Renal pelvis (tissue), 12 donors: ENCODE measurements at places on chromosomes 3 and 15. TPM values are rescaled to one million over a fixed set of nuclear protein-coding genes. Genes with fewer than 3 reads are reported as not detected.

The SLC22A14 gene
- 1.1 TPM for polyA plus RNA-seq

The PLOD2 gene
- polyA plus RNA-seq, result 126 TPM

The TM4SF18 gene
- 27.4 TPM for polyA plus RNA-seq

The NRROS gene
- 3.9 TPM for polyA plus RNA-seq

The PCSK6 gene
- polyA plus RNA-seq, result 10.1 TPM

The NECTIN3 gene
- 37.2 TPM for polyA plus RNA-seq

The ULK4 gene
- polyA plus RNA-seq, result 4.9 TPM

- no peak for DNase-seq
Observed at GRCh38 chr3:137026701-137027100, 68.9 kb downstream of the IL20RB start.

DNA sequence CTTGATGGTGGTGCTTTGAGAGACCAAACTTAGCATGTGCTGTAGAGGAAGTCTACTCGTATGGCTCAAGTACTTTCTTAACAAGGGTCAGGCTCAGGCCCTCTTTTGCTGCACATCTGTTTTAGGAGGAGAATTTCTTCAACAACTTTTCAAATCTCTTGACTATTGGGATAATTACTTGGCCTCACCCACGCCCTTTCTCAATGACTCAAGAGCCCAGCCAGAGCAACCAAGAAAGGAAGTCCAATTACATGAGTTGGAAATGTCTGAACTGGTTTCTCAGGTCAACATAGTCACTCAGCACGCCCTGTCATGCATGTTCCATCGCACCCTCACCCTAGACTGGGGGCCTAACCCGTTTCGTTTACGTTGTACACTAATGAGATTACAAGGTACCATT lies 44.8 kb upstream of the UMPS start:
- DNase-seq, result no peak

DNA sequence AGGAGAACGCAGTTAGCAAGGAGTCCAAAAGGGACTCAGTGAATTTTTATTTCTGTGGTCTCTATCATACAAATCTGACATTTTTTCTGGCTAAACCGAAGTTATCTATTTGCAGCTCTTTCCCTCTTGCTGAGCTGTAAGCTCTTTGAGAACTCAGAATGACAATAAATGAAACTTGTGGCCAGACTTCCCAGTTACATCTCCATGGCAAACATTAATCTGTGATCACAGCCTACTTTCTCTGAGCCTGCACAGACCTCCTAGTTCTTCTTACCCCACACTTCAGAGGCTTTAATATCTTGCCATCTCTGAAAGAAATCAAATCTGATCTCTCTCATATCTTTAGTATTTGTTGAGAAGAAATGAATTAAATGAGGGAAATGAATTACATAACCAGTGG lies 58.0 kb downstream of the PLD1 start:
- no peak for DNase-seq

DNA sequence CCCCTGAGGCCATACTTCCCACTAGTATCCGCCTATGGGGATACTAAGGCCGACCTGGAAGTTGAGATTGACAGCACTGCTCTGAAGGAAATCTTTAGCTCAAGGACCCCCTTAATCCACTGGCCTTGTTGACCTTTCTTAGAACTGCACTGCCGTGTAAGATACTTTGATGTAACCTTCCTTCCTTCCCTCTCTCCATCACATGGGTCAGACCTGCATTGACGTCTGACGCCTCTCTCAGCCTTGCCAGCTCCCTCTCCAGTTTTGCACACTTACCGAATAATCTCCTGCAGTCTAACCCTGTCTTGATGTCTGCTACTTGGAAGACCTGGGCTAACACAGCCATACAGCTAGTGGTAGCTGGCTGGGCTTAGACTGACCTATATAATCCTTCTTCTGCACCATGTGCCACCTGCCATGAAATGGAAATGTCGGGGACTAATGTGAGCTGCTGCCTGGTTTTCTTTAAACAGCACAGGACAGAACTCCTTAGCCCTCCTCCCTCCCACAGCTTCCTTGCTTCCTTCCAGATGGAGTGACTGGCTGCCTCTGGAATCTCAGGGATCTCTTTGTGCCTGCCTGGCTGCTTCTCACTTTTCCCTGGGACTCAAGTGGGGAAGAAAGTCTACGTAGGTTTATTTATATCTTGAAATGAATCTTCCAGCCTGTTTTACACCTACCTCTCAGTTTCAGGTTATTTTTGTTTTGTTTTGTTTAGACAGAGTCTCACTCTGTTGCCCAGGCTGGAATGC lies 39.2 kb upstream of the HERC1 start:
- DNase-seq, result no peak

DNA sequence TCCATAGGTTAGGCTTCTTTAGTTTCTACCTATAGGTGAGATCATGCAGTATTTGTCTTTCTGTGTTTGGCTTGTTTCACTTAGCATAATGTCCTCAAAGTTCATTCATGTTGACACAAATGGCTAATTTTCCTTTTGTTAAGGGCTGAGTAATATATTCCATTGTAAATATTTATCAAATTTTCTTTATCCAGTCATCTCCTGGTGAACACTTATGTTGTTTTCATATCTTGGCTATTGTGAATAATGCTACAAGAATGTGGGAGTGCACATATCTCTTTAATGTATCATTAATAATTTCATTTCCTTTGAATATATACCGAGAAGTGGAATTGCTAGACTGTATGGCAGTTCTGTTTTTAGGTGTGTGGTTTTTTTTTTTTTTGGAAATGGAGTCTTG lies 250.9 kb upstream of the SEMA6D start:
- DNase-seq, result no peak

DNA sequence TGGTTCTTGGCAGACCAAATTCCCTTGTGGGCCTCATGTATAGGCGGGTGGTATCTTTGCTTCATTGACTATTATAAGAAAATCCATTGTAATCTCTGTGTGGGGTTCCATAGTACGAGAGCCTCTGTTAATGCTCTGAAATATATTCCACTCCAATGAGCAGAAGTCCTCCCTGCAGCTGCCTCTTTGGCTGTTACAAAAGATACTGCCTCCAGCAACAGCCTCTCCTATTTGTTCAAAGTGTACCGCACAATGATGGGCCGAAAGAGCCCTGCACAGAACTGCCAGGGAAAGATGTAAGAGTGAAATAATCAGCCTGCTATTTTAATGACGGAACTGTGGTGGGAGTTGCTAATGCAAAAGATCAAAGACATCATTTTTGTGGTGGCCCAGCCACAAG lies 48.9 kb downstream of the GRK7 start:
- no peak for DNase-seq

GRCh38 chr15:55917881-55918296 lies 75.5 kb downstream of the NEDD4 start:
- peak; percentile 27 for DNase-seq

DNA sequence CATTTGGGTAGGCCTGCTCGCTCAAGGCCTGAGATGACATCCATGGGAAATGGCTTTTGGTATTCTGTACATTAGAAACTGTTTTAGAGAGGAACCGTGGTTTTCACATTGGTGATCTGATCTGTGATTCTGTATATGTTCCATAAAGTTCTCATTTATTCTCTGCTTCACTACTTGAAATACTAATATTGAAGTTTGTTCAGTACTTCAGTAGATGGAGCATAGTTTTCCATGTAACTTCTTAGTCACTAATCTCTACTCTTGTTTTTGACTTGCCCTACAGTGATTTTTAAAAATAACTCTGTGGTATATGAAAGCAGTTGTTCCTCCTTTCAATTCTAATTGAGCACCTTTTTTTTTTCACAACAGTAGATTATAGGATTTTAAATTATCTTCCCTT lies 66.5 kb downstream of the MBNL1 start:
- no peak for DNase-seq

- no peak for DNase-seq
Observed at GRCh38 chr15:44736181-44736765, at the start of gene TRIM69. TRIM69 (plus strand) TSS chr15:44736528; CDS start chr15:44736705, 177 bp downstream.

DNA sequence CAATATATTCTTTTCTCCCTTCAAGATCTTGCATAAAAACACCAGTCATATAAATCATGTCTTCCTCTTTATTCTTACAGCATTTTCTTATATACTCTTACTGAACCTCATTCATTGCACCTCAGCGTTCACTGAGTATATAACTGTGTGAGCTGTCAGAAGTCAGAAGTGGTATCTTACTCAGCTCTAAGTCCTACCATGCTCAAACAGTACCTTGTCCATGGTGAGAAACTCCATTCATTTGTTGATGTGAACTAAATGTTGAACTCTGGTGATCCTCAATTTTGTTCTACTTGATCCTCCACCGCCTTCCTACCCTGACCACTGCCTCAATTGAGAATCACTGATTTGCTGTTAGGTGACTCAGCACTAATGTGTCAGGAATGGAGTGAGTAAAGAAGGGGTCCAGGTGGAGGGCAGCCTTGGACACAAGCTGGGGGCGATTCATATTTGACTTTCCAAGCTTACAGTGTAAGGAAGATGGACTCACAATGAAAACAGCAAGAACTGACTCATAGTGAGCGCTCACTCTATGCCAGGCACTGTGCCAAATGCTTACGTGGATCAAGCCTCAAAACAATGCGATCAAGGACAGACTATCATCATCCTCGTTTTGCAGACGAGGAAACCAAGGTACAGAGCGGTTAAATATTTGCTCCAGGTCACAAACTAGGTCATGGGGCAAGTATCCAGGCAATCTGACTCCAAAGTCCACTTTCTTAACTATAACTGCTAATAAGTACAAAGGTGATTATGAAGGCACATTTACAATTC lies 13.5 kb upstream of the ZFYVE19 start:
- DNase-seq, result no peak
